ENCODE measurements at places on chromosomes 2 and 18.

DNA sequence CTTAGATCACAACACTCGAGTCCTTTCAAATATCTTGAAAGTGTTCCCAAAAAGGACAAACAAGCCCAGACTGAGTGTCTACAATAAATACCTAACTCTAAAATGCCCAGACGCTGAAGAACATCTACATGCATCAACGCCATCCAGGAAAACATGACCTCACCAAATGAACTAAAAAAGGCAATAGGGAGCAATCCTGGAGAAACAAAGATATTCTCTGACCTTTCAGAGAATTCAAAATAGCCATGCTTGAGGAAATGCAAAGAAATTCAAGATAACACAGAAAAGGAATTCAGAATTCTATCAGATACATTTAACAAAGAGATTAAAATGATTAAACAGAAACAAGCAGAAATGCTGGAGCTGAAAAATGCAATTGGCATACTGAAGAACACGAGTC, 61.2 kb upstream of the CHN1 start:
- no peak for DNase-seq

GRCh38 chr2:215624423-215624829, 188.6 kb upstream of the FN1 start:
- no peak for DNase-seq

DNA sequence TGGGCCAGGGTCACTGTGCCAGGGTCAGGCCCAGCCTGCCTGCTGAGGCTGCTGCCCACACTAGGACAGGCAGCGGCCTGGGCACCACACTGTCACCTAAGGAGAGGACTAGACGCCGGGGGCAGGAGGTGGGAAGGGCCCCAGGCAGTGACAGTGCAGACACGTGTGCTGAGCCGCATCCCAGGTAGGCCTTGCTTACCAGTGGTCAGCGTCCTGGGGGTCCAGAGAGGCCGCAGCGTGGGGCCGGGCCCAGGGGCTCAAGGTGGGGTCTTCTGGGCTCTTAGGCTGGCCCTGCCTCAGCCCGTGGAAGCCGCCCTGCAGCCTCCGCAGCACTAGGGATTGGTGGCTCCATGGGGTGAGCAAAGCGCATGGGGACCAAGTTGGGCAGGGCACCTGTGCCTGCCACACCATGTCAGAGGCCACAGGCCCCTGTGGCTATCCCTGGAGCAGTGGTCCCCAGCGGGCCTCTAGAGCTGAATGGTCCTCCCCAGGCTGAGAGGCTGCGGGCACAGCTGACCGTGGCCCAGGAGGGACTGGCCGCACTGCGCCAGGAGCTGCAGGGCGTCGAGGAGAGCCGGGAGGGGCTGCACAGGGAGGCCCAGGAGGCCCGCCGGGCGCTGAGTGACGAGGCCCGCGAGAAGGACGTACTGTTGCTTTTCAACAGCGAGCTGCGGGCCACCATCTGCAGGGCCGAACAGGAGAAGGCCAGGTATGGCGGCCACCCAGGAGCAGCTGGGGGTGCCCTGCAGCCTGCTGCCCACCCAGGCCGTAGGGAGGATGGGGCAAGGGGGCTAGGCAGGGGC, 35.2 kb upstream of the SNED1 start:
- DNase-seq, result no peak

DNA sequence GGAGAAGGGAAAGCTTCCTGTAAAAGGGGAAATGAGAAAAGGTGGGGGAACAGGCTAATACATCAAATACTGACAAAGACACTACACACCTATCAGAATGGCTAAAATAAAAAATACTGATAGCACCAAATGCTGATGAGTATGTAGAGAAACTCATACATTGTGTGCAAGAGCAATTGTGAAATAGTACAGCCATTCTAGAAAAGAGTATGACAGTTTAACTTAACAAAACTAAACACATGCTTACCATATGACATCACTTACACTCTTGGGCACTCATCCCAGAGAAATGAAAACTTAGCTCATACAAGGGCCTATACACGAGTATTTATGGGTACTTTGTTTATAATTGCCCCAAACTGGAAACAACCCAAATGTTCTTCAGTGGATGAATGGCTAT, 53.4 kb downstream of the ZNF638 start:
- DNase-seq, result no peak

DNA sequence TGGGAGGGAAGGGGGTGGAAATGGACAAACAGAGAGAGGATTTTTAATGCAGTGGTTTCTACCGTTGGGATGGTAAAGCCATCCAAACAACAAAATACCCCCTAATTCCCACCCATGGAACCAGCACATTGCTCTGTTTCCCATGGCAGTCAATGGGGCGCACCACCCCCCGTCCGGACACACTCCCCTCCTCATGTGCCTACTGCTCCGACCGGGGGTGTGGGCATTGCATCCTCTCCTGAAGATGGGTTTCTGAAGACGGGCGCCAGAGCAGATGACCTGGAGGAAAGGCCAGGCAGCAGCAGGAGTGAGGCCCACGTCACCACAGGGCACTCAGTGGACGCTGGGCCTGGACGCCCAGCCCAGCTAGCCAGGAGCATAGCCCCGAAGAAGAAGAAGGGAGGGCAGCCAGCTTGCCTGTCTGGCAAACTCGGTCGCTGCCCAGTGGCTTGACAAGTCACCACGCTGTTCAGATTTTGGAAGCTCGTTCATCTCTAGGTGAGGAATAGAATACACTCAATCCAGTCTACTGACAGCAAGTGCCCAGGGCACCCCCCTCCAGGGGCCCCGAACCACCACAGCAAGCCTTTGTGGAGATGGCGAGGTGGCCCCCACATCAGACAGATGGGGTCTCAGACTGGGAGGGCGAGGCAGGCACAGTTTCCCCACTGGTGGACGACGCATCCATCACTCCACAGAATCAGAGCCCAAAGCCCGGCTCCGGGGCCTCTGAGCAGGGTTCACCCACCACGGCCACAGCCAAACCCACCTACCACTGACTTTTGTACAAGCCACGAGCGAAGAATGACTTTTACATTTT, 296.2 kb upstream of the SALL3 start:
- no peak for DNase-seq

- DNase-seq, result no peak
These were observed 51.3 kb downstream of the THNSL2 start for GRCh38 chr2:88221365-88221942.

DNA sequence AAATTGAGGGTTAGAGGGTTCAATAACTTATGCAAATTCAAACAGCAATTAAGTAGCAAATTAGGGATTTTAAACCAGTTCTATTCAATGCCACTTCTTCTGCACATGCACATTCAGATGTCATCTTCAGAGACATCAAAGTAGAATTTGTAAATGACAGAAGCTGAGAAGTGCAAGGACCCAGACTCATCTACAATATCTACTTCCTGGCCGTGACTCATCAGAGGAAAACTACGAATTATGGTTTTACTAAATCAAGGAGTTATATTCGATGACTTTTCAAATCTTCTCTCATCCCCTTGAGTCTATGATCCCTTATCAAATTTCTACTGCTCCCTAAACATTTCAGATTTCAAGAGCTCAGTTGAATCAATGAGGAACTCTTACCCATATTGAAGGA, 20.0 kb upstream of the STAT4 start:
- DNase-seq, result no peak

GRCh38 chr2:238900511-238900910, 52.6 kb downstream of the TWIST2 start:
- DNase-seq, result no peak

GRCh38 chr2:235705296-235705695, 211.5 kb downstream of the AGAP1 start:
- DNase-seq, result no peak

- no peak for DNase-seq
These were observed 811.3 kb downstream of the CPS1 start for GRCh38 chr2:211367711-211368110.

GRCh38 chr2:142014536-142014935, 116.3 kb downstream of the LRP1B start:
- no peak for DNase-seq

- DNase-seq, result no peak
These were observed 101.4 kb downstream of the FTCDNL1 start for GRCh38 chr2:199749571-199749970.

DNA sequence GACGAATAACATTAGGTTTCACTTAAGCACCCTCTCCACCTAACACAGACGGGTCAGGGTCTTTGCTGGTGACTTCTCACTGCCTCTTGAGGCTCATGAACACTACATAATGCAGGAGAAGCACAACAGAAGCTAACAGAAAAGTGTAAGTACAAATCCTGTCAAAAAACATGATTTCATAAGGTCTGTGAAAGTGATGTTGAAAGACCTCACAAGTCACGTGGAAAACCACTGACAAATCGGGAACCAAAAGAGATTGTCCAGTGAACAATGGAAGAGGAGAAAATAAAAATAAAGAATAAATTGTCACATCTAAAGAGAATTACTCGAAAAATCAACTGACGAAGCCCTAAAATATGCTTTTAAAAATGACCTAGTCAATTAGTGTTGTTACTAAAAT, 14.0 kb downstream of the PSD4 start:
- DNase-seq, result no peak

GRCh38 chr2:7264791-7265190, 347.6 kb downstream of the RNF144A start:
- DNase-seq, result no peak

GRCh38 chr2:88067189-88067588, 436 bp upstream of the SMYD1 start:
- DNase-seq, result no peak

DNA sequence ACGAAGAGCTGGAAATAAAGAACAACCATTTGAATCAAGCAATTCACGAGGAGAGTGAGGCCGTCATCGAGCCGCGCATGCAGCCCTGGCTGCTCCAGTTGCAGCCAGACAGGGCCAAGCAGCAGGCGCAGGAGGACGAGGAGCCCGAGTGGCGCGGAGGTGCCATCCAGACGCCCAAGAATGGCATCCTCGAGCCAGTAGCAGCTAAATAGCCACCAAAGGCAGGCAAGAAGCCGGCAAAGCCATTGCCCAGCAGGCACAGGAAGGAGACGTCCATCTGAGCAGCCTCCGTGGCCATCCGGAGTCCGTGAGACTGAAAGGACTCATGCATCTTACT, 8.9 kb upstream of the CHST10 start:
- no peak for DNase-seq

DNA sequence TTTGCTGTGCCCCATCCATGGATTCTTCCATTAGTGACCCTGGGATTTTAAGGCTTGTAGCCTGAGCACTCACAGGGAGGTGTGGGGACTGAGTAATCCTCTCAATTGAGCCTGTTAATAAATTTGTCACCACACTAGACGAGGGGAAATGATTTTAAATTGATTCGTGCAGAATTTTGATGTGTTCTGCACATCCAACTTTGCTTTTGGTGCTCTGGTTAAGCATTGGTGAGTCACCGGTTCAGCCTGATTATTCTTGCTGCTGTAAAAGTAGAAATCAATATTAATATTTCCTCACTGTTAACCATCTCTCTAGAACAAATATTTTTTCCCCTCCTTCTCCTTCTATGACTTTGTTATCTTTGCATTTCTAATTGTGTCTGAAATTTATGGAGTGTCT, 482.0 kb downstream of the TSN start:
- no peak for DNase-seq

DNA sequence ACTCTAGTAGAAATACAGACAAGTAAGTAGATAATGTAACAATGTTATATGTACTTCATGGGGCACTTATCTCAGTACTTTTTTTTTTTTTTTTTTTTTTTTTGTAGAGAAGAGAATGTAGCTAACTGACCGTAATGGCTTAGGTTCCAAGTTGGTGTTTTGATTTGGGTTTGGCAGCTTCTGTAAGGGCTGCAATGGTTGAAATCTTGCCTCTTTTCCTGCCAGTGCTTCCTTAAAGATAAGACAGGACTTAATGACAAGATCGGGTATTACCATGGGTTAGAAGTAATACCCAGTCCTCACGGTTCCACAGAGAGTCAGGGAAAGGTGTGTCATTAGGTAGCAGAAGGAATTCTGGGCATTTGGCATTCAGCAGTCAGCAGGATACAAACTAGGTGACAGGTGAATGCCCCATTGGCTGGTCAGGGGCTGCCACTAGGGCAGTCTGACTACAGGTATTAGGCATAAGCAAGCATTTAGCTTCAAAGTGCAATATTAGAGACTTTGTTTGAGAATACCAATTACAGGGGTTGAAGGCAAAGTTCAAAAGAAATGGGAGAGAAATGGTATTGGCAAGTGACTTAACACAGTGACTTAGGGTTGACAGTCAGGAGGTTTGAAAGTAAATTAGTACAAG, 189.4 kb upstream of the RND3 start:
- no peak for DNase-seq
